ENCODE measurements at places on chromosomes 7 and 10.

DNA sequence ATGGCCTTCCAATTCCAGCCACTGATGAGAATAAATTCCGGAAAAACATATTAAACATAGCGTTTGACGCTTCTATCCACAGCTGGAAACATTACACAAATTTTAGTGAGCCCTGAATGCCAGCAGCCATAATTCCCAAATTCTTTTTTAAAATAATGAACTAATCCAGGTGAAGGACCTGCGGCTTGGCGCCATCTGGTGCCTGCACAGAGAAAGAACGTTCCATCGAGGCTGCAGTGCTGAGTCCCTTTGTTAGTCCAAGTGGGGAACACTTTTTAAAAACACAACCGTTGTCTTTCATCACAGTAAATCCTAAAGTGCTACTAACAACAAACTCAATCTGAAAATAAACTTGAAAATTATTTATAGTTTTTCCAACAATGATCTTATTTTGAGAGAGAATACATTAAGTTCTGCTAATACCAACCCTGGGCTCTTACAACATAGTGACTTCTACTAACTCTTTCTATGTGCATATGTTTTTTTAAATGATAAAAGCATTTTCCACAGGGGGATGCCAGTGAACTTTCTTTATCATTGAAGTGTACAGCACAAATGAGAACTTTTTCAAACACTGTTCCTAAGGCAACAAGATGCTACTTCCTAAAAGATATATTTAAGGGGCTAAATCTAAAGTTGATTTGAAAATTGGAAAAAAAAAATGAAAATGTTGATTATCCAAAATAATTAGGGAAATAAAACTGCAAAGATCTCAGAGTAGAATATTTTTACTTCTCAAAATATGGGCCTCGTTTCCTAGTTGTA, 166.9 kb upstream of the RNF32 start:
- DNase-seq: no peak

GRCh38 chr7:26520483-26520882, 228.8 kb downstream of the SNX10 start:
- DNase-seq: no peak

- no peak for DNase-seq
Measured at GRCh38 chr7:25386311-25386744, 158.0 kb upstream of the NPVF start.

GRCh38 chr10:30207485-30208052, 141.5 kb downstream of the MTPAP start:
- DNase-seq: no peak

GRCh38 chr7:108234281-108234680, 104.1 kb upstream of the LAMB4 start:
- DNase-seq: no peak

- no peak for DNase-seq
Measured at GRCh38 chr7:98354511-98355249, 46.2 kb downstream of the BAIAP2L1 start.

- no peak for DNase-seq
Measured at GRCh38 chr7:158241919-158242318, 345.7 kb downstream of the PTPRN2 start.

DNA sequence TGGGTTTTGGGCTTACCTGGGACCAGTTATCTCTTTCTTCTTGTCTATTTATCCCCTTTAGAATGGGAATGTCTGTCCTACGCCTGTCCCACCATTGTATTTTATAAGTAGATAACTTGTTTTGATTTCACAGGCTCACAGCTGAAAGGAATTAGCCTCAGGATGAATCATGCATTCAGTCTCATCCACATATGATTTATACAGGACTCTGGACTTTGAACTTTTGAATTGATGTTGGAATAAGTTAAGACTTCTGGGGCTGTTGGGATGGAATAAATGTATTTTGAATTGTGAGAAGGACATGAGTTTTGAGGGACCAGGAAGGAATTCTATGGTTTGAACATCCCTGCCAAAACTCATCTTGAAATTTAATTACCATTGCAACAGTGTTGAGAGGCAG, 112.6 kb downstream of the AMPH start:
- no peak for DNase-seq

DNA sequence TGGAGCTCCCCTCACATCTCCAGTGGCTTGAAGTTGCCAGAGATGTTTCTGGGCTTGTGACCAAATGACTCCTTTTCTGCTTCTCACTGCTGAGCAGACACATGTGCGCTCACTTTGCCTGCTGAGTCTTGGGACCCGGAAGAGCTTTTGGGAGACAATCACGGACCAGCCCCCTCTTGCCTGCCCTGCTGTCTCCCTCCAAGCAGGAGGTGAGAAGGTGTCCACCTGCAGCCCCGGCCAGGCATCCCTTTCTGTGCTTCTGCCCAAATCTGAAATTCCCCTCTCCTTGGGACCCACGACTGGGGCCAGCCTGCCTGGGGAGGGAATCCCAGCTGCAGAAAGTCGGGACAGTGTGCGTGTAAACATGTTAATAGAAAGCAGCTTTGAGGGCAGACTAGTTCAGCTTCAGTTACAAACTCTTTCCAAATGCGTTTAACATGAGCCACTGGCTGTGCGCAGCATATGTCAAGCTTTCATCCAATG, 31.7 kb downstream of the HTRA1 start:
- no peak for DNase-seq

- no peak for DNase-seq
Measured at GRCh38 chr10:132994811-132995210, 52.4 kb upstream of the CFAP46 start.

DNA sequence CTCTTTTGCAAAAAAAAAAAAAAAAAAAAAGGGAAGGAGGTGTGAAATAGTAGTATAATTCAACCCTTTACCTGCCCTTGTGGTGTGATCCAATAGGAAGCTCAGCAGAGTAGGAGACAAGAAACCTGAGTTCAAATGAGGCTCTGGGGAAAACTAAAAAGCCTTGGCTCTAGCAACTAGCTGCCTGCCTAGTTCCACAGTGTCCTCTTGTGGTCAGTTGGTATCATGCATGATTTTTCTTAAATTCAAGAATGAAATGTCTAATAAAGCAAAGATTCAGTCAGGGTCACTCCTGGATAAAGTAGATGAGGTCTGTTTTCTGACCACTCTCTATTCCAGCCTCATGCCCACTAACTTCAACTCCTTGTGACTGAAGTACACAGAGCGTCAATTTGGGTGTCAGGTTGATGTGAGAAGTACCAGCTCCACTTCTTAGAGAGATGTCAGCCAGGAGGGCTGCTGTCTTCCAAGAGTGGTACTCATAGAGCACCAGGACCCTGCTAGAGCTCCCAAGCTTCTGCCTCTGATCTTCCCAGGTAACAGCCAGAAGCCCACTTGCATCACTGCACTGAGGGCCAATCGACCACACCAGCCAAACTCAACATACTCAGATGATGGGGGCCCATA, 10.5 kb downstream of the LSM5 start:
- no peak for DNase-seq

DNA sequence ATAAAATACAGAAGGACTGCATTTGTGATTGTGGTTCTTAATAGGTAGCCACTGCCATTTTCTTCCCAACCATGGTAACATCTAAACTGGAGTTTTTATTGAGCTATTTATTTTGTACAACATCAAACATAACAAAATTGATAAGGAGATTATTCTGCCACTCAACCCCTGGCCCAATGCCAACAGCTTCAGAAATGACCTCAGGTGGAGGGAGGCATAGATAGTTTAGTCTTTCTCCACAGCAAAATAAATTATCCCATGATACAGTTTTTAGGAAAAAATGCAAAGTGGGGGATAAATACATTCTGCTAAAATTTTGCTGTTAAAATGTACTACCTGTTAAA, 57.6 kb downstream of the LRRTM3 start:
- no peak for DNase-seq

- no peak for DNase-seq
Measured at GRCh38 chr10:133400624-133401424, 6.9 kb downstream of the MTG1 start.

DNA sequence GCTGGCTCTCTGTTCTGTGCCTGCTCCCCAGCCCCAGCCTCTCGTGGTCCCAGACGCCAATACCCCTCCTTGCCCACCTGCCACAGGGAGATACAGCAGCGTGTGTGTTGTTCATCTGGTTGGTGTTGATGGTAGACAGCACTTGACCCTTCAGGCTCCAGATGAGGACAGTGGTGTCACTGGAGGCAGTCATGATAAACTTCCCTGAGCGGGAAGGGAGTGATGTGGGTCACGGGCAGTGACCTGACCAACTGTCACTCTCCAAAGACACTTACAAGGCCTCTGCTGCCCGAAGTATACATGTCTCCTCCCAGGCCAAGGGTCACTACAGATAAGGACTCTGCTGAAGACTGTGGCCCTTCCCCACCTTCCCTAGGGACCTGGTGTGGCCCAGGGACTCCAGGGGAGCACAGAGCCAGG, 5.6 kb downstream of the TBL2 start:
- no peak for DNase-seq

DNA sequence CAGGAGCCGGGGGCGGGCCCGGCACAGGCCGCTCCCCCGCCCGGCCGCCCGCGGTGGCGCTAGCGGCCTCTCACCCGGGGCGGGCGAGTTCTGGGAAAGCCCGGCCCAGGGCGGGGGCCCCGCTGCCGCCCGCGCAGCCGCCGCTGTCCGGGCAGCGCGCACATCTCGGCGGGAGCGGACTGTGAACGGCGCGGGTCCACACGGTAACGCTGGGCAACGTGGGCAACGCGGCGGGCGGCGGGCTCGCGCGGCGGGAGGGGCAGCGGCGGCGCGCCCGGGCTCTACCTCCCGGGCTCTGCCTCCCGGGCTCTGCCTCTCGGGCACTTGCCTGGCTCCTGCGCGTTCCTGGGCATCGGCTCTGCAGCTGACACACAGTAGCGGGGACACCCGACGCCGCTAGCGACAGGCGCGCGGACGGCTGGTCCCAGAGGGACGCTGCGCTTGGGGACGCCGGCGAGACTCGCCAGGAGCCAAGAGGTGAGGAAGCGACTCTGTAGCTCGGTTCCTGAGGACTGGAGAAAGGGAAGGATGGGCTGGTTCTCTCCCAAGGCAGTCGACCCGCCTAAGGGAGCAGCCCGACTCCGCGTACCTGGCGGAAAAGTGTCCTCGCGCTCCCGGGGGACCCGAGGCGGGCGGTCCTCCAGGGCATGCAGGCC, at the start of gene PLCE1:
PLCE1 (plus strand) TSS at position 150 of the 656 bp plus-strand sequence. CDS start 37,116 bp downstream, outside the sequence.
- no peak for DNase-seq

- no peak for DNase-seq
Measured at GRCh38 chr10:23187155-23187554, 5.0 kb upstream of the PTF1A start.

- DNase-seq: no peak
Measured at GRCh38 chr10:49109669-49110340, 5.5 kb downstream of the VSTM4 start.

GRCh38 chr7:3636131-3636860, 335.2 kb downstream of the SDK1 start:
- no peak for DNase-seq

GRCh38 chr7:5754981-5755599, 26.4 kb downstream of the RNF216 start:
- no peak for DNase-seq

DNA sequence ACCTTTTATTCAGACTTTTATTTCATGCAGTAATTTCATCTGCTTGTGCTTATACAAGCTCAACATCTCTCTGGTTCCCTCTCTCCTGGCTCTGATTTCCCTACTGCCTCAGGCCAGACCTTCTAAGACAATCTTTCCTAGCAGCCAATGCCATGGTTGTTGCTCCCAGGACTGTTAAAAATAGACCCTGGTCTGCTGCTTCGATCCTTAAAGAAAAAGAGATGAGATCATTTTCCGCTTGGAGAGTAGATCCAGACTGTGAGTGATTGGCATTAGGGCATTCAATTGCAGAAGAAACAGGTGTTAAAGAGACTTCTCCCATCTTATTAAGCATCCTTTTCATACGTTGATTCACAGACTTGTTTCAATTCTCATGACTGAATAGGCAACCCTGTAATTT, 68.4 kb upstream of the ITGB1 start:
- no peak for DNase-seq

DNA sequence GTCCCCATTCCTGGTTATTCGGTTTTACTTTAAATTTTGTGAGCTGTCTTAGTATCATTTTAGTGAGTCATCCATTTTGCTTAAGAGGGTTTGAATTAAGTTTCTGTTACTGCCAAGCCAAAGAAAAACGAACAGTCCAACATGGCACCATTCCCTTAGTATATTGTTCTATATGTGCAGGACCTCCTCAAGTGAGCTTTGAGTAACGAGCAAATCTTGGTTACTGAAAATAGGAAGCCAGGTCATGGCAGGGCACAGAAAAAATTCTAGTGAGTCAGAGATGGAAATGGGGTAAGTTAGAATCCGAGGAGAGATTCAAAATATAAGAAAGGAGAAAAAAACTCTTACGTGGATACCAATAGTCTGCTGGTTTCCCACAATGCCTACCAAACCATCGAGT, 292.9 kb downstream of the BAMBI start:
- DNase-seq: no peak

- no peak for DNase-seq
Measured at GRCh38 chr10:663466-663751, 26.1 kb downstream of the DIP2C start.

DNA sequence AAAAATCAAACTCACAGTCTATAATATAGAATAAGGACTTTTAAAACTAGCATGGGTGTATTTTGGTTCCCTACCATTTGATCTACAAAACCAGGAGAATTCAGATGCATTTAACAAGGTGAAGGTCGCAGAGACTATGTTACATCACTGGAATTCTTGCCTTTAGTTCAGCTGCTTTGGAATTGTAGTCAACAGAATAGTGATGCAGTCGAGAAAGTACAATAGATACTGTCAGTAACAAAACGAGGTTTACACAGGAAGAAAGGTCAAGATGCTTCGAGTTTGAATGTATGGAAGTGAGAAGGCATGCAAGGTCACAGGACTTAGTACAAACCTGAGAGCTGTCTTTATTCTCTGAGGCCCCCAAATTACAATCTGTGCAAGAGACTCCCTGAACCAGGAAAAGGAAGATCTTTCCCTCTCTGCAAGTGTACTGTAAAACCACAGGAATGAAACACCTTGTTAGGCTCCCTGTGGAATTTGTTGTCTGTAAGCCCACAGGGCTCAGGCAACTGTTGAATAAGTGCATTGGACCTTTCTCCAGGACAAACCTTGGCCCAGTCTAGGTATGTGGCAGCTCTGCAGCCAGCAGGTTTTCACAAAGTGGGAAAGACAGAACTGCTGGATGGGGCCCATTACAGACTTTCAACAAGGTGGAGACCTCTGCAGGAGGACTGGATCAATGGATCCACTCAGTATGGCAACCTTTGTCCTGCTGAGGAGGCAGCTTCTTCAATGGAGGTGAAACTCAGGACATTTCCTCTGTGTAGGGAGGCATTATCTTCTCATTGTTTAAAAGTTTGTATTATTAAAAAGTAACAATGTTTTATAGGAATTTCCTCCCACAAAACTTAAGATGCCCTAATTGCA, 101.1 kb upstream of the GSDME start:
- no peak for DNase-seq

DNA sequence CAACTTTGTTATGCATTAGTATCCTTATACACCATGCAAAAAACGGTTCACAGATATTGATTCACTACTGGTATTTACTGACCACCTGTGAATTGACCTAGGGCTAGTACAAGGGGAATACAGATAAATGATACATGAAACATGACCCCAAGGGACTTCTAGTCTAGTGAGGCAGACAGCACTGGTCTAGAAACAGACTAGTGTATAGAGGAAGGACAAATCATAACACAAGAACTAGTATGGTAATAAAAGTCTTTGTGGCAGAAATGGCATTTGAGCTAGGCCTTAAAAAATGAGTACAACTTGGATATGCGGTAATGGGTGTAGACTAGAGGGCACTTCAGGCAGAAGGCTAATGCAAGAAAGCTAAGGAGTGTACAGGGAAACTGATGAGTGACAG, 86.6 kb downstream of the SLC25A13 start:
- no peak for DNase-seq

GRCh38 chr7:132073920-132074589, 502.2 kb downstream of the PLXNA4 start:
- DNase-seq: no peak

Measured in stimulated activated CD8-positive, alpha-beta memory T cell treated with anti-CD3 and anti-CD28 coated beads, Interleukin-15, amount 100 ng/mL, for 4 hours (primary cell).